ENCODE measurements at places on chromosomes 1 and 21.

GRCh38 chr1:216600730-216601609, 122.3 kb downstream of the ESRRG start:
- peak; percentile 77 for DNase-seq

GRCh38 chr1:212232090-212232489, 53.1 kb upstream of the PPP2R5A start:
- peak; percentile 30 for DNase-seq

GRCh38 chr1:67748630-67749029, 63.6 kb downstream of the GADD45A start:
- DNase-seq, result peak; percentile 84

DNA sequence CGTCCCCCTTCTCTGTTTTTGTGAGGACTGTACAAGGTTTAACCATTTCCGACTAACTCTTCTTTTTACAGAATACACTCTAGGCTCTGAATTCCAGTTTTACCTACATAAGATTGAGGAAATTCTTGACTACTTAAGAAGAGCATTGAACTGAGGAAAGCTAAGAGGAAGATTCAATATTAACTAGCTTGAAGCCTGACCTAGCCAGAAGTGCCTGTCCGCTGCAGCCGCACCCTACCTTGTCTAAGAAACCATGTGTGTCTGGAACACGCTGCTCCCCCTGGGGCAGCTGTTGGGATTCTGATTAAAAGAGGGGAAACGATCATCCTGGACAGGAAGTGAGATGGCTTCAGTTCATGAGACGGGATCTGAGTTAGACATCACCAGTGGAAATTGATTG, 28.9 kb downstream of the CA6 start:
- DNase-seq, result no peak

GRCh38 chr1:186841599-186841998, 12.8 kb downstream of the PLA2G4A start:
- DNase-seq, result no peak

- no peak for DNase-seq
These were observed 2.6 kb upstream of the NPPA start for GRCh38 chr1:11850156-11850555.

GRCh38 chr1:235402457-235403200, 35.4 kb downstream of the TBCE start:
- DNase-seq, result peak; percentile 35

DNA sequence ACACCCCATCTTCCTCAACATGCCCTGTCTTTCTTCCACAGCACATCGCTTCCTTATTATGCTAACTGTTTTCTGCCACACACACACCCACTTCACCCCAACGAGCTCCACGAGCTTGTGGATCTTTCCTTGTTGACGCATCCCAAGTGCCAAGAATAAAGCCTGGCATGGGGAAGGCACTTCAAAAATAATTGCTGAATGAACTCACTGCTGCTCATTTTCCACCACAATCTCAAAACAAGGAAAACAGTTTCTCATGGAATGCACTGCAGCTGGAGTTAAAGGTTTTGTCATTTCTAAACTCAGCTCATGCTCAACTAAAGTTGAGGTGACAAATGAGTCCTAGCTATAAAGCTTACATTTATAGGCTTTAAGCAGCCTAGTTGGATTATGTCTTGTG, 86.0 kb downstream of the TIAM1 start:
- DNase-seq, result no peak

- no peak for DNase-seq
These were observed 11.2 kb downstream of the SPSB1 start for GRCh38 chr1:9303916-9304315.

- no peak for DNase-seq
These were observed 156.9 kb upstream of the IGSF21 start for GRCh38 chr1:17950728-17951127.

DNA sequence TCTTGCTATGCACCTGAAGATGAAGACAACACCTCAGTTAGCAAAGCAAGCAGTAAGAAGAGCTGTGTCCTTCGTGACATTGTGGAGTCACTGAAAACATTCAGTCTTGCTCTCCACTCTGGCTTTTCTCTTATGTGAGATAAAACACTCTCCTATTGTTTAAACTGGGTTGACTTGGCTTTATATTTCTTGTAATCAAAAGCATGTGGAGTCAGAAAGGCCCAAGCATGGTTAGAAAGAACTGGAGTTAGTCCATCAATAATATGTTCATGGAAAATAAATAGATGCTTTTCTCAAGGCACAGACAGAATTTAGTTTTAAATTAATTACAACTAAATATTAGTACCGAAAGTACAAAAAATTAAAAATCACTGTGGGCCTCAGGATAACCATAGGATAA, 61.7 kb downstream of the UBE2U start:
- no peak for DNase-seq

DNA sequence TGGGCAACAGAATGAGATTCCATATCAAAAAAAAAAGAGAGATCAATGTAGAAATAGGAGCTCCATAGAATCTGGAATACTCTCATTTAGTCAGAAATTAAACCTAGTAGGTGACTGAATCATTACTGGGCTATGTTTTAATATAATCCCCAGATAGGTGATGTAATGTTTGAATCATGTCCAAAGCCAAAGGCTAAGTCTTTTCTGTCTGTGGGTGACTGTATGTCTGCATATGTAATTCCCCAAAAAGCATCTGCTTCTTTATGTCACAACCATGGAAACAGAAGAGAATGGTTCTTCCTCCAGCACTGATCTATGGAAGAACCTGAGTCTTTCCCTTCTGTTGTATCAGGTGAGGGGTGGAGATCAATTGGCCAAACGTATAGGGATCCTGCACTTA, 5.8 kb downstream of the LAMC2 start:
- DNase-seq, result peak; percentile 86

GRCh38 chr1:63704443-63704842, 69.4 kb upstream of the ROR1 start:
- DNase-seq, result no peak

- DNase-seq, result no peak
These were observed 248.3 kb downstream of the NUF2 start for GRCh38 chr1:163570071-163570470.

Measured in EH (cell line).